ENCODE measurements at places on chromosomes 11 and 22.

DNA sequence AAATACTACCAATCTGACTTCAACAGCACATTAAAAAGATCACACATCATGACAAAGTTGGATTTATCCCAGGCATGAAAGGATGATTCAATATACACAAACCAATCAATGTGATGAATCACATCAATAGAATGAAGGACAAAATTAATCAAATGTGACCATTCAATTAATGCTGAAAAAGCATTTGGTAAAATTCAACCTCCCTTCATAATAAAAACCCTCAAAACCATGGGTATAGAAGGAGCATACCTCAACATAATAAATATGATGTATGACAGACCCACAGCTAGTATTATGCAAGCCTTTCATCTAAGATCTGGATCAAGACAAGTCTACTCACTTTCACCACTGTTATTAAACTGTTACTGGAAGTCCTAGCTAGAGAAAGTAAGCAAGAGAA, 921.7 kb upstream of the RAG2 start:
- no peak for DNase-seq

DNA sequence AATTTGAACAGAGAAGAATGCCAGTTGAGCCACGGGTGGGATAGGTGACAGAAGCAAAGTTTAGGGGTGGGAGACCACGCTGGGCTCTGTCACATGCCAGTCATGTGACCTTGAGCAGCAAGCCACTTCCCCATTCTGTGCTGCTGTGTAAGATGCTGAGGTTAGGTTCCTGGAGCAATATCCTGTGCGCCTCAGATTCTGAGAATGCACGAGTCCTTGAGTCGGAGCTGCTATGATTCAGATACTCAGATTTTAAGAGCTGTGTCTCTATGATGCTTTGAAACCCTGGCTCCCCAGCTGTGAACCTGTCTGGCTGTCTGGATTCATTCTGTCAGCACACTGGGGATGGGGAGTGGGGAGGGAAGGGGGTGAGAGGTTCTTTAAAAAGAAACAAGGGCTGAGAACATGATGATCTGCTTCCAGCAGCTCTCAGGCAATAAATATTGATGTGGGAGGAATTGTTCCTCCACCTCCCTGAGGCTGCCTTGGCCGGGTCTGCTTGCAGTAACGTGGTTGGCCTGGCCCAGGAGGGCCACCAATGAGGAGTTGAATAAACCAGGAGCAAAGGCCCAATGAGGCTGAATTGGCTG, 24.0 kb downstream of the SLCO2B1 start:
- no peak for DNase-seq

DNA sequence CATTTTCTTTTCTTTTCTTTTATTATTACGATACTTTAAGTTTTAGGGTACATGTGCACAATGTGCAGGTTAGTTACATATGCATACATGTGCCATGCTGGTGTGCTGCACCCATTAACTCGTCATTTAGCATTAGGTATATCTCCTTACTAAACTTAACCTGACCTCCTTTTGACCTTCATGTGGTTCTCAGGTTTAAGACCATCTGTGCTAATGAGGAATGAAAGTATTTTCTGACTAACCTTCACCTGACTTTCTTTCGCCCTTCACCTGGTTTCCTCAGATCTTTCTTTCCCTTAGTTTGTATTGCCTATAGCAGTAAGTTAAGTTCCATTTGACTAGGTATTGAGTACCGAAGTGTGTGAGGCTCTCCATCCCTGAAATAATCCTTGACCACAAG, 6.5 kb downstream of the EXPH5 start:
- DNase-seq = no peak

GRCh38 chr22:23496445-23496833, 83.7 kb downstream of the IGLL1 start:
- no peak for DNase-seq
